GM04503 (cell line): ENCODE measurements at places on chromosomes 4 and X.

DNA sequence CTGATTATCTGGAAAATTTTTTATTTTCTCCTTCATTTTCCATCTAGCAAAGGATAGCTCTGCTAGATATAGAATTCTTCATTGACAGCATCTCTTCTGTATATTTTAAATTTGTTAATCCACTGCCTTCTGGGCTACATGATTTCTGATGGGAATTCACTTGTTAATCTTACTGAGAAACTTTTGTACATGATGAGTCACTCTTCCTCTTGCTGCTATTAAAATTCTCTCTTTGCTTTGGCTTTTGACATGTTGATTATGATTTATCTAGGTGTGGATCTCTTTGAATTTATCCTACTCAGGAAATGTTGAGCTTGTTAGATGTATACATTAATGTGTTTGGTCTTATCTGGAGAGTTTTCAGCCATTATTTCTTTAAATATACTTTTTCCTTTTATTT lies 27.5 kb downstream of the OR13H1 start:
- no peak for DNase-seq

DNA sequence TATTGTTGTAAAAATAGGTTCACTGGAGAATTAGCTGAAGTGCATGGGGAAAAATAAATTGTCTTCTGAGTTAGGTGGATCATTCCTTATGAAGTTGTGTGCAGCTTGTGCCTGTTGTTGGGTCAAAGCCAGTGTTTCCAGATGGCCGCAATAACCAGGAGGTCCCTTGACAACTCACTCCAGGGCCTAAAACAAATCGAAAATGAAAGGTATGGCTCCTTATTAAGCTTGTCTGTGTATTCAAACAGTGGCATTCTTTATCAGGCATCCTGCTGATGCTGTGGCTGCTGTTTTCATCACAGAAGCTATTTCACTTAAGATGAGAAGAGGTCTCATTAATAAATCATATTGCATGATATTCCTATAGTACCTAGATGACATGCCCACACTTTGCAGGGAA lies 80.2 kb downstream of the GRIA2 start:
- DNase-seq: no peak

- peak; percentile 61 for DNase-seq
Observed at GRCh38 chr4:134027931-134028330, 173.7 kb downstream of the PABPC4L start.

- DNase-seq: peak; percentile 16
Observed at GRCh38 chr4:40149960-40150385, 46.9 kb upstream of the RHOH start.

GRCh38 chrX:68647156-68647957 lies at the start of gene STARD8:
Gene STARD8 (plus strand): TSS chrX:68647666. CDS start chrX:68647883, 217 bp downstream.
- DNase-seq: no peak

- no peak for DNase-seq
Observed at GRCh38 chr4:28879178-28879577, 1841.0 kb upstream of the PCDH7 start.

DNA sequence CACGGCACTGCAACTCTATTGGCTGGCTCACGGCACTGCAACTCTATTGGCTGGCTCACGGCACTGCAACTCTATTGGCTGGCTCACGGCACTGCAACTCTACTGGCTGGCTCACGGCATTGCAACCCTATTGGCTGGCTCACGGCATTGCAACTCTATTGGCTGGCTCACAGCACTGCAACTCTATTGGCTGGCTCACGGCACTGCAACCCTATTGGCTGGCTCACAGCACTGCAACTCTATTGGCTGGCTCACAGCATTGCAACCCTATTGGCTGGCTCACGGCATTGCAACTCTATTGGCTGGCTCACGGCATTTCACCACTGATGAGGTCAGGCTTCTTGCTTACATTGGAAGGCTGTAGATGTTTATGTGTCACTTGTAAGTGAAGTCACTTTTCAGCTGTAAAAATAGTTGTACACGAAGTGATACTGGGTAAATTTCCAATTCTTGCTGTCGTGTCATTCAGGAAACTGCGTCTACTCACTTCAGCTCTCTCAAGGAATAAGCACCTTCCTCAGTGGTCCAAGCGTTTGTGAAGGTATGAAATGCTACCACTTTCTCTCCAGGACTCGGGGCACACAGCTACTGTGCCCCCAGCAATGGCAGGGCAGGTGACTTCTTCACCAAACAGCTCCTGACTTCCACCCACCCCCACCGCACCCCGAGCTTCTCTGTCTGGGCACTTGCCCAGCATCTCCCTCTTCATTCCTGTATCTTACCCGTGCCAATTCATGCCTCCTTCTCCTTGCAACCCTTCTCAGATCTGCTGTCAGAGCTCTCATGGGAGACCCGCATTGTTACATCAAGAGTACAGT lies 141.3 kb downstream of the AFAP1 start:
- DNase-seq: no peak
